ENCODE measurements at places on chromosomes 2 and 18.

GRCh38 chr18:44849361-44849760 is 168.7 kb downstream of the SETBP1 start:
- no peak for DNase-seq

DNA sequence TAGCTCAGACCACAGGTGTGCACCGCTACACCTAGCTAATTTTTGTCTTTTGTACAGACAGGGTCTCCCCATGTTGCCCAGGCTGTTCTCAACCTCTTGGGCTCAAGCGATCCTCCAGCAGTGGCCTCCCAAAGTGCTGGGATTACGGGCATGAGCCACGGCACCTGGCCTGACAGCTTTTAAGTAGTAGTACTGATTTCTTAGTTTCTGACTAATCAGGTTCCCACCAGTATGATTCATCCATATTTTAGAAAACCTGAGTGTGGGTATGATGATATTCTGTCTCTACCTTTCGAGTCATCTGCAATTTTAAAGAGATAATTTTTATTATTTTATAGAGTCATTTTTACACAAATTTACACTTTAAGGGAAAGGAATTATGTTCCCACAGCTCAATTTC is 46.4 kb upstream of the GULP1 start:
- no peak for DNase-seq

- DNase-seq: no peak
Measured at GRCh38 chr2:19086231-19086651, 272.2 kb downstream of the OSR1 start.

GRCh38 chr2:32558492-32558891 is 69.4 kb upstream of the TTC27 start:
- no peak for DNase-seq

DNA sequence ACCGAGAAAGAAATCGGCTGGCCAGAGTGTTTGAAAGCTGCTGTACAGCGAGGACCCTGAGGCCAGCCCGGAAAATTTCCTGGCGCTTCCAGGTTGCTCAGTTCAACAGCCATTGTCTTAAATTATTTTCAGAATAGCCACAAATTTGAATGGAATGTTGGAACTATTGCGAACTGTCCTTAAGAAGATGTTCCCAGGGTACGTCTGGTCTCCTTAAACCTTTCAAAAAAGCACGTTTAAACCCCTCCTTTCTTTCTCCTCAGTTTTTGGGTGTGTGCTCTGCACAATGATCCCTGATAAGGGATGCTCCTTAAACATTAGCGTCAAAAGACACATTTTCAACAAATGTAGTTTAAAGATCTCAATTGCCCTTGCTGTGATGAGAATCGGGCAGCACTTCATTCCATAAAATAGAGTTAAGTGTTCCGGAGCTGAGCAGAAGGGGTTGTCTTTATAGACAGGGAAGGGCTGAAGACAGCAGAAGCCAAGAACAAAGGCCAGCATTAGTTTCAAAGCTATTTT is 14.5 kb upstream of the LPIN2 start:
- no peak for DNase-seq

DNA sequence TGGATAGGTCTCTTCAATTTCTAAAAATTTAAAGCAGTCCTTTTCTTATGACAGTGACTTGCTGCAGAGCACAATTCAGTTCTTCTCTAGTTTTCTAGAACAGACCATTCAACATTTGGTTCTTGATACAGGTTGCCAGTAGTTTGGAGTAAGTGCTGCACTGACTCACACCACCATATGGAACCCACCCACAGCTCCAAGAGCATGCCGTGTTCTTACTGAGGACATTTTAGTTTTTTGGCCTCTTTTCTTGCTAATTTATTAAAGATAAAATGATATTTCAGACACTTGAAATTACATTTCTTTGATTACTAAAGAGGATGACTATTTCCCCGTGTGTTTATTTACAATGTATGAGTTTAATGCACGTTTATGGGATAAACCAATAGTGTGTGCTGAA is 120.0 kb downstream of the COL4A4 start:
- DNase-seq: no peak

- no peak for DNase-seq
Measured at GRCh38 chr2:3703757-3704355, 481 bp downstream of the DCDC2C start.

DNA sequence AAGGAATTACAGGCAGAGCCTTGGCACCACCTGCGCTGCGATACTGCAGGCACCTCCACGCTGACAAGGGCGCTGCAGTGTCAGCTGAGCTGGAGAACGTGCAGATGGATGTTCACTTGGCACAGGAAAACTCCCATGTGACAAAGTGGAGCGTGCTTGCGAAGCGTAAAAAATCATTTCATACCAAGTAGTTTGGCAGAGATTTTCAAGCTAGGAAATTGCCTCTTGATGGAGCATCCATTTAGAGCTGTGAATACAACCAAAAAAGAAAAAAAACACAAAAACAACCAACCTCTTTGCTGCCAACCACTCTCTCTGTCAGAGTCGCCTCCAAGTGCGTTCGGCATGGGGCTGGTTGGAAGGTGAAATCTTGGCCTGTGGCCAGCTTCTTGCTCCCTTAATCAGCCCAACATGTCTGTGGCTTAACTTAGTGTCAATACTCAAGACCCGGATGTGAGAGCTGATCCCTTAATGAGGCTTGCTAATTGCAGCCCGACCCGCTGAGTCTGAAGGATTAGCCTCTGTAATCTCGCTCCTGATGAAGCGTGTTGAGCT is 38.1 kb downstream of the ACOXL start:
- no peak for DNase-seq
